ENCODE measurements at places on chromosomes 5 and 9.

GRCh38 chr5:16051246-16051755 is 128.3 kb downstream of the MARCHF11 start:
- no peak for DNase-seq

DNA sequence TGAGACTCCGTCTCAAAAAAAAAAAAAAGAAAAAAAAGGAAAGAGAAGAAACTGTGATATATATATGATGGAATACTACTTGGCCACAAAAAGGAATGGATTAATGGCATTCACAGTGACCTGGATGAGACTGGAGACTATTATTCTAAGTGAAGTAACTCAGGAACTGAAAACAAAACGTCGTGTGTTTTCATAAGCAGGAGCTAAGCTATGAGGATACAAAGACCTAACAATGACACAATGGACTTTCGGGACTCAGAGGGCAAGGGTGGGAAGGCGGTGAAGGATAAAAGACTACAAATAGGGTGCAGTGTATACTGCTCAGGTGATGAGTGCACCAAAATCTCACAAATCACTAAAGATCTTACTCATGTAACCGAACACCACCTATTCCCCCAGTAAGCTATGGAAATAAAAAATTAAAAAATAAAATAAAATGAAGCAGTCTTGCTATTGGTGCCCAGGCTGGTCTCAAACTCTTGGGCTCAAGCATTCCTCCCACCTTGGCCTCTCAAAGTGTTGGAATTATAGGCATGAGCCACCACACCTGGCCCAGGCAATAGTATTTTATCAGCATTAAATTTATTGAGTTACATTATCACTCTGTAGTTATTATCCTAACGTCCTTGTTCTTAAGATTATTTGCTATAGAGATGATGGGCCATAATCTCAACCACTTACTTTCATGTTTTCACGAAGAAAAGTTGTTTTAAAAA is 71.5 kb upstream of the GPBP1 start:
- DNase-seq: no peak

DNA sequence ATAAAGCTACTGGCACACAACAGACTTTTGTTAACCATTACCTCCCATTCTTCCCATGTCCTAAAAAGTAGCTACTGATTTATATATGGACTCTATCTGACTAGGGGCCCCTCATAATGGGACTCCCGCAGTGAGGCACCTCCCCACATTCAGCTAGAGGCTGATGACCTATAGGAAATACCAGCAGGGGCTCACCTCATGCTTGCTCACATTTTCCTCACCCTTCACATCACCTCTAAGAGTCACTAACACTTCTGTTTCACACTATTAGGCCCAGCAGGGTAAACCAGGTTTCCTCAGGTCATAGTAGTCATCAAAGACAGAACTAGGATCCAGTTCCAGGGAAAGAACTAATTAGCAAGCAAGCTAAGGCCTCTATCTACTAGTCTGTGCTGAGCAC is 60.7 kb downstream of the PRELID2 start:
- no peak for DNase-seq

DNA sequence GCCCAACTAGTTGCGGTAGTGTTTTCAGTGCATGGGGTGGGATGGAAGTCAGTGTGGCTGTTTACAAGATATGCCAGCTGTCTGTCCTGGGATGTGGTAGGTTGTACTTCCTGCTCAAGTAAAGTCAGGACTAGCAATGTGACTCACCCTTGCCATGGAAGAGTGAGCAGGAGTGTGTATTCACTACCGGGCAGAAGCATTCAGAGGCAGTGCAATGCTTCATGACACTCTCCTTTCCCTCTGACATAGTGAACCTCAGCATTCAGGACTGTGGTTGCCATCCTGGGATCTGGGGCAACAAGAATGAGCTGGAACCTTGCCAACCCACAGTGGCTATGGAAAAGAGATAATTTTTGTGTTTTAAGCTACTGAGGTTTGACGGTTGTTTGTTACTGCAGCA is 68.9 kb downstream of the BOD1 start:
- no peak for DNase-seq

DNA sequence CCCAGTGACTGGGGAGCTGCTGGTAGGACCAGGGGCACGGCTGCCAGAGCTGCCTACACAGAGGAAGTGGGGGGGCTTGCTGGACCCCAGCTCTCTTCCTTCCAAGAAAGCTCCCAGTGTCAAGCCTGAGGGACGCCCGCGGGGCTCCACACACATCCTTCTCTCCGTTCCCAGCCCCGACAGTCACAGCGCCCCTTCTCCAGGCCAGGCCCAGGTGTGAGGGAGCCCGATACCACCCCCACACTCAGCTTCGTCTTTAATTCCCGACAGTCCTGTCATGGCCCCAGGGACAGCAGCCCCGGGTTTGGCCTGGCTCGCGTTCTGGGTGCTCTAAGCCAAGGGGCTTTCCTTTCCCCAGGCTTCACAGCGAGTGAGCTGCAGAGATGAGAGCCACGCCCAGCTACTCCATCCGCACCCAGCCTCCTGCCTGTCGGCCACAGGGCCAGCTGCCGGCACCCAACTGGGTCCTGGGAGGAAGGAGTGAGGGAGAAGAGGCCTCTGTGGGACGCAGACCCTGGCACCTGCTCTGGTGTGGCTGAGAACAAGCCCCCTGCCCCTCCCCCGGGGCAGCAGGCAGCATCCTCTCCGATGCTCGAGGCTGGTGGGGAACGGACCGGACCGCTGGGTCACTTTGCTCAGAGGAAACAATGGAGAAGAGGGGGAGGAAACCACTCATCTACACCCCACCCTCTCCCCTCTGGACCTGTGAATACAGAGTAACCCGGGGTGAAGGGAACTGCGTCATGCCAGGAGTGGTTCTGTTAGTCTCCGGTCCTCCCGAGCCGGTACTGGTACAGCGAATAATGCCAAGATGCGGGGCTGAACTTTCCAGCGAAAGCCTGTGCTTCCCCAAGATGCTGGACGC is 53.9 kb upstream of the PHYKPL start:
- no peak for DNase-seq

DNA sequence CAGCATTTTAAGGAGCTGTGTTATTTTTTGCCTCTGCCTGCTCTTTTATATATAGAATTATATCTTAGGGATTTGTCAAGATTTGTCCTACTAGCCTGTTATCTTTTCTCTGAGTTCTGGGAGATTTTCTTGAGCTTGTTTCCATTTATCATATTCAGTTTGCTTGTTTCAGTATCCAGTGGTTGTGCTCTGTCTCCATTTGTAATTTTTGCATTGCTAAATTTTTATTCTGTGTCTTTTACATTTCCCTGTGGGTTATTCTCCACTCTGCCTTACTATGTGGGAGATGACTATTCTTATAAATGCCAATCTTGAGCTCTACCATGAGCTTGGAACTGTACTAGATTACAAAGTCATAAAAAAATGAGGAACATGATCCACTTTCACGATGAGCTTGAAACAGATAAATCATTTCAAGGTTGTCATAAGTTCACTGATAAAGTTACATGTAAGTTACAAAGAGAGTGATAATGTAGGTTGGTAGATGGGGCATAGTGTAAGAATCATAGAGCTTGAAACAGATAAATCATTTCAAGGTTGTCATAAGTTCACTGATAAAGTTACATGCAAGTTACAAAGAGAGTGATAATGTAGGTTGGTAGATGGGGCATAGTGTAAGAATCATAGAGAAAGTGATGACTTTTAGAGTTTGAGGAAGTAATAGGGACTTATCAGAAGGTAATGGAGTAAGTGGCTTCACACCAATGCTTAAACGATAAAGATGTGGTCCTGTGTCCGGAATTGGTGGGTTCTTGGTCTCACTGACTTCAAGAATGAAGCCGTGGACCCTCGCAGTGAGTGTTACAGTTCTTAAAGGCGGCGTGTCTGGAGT is 287.3 kb downstream of the ADGRV1 start:
- DNase-seq: no peak

GRCh38 chr9:13033959-13034693 is 245.4 kb downstream of the MPDZ start:
- peak; percentile 13 for DNase-seq

GRCh38 chr5:14234204-14234603 is 91.1 kb downstream of the TRIO start:
- no peak for DNase-seq

DNA sequence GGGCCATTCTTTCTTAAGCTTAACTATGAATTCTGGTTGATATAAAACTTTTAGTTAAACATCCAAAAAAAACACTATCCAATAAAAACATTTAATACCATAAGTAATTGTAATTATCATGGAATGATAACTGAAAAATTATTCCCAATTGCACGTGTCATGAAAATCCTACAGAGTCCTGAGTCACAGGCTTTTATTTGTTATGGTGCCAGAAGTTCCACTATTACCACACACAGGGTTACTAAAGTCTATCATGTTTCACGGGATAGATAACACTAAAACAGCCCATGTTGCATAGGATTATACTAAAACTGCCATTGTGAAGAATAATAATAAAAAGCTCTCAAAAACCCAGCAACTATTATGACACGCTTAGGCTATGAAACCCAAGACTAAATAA is 1381.8 kb downstream of the EFNA5 start:
- no peak for DNase-seq

DNA sequence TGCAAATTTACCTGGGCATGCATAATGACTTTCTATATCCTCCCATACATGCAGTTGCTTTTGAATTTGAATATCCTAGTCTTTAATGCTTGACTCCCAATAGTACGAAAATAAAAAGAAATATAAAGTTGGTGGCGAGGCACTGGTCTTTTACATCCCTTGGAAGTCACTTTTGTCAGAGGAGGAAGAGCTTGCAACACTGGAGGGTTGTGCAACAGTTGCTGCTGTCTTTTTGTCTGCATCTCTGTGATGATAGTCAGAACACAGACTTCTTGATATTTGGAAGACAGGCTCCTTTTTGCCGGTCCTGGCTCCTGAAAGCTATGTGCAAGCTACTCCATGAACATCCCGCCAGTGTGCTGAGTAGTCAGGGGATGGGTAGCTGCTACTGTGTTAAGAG is 16.8 kb upstream of the SGCD start:
- no peak for DNase-seq

- no peak for DNase-seq
These were observed 8.4 kb downstream of the FAM163B start for GRCh38 chr9:133600739-133601138.

GRCh38 chr9:20015427-20015931 is 226.6 kb upstream of the SLC24A2 start:
- no peak for DNase-seq

DNA sequence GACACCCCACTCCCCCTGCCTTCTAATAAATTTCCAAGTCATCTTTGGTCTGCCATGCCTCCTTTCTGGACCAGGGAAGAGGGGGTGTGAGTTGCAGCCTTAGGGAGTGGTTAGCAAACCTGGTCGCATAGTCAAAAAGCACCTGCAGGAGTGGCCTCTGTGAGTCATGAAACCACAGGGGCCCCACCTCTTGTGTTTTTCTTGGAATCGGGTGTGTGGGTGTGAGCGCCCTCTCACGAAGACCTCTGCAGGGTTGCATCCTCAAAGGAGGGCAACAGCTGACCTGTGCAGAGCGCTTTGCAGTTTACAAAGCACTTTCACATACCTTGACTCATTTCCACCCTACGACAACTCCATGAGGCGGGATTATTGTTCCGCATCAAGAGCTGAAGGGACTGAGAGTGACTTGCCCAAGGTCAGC is 36.8 kb upstream of the TEX48 start:
- DNase-seq: no peak

DNA sequence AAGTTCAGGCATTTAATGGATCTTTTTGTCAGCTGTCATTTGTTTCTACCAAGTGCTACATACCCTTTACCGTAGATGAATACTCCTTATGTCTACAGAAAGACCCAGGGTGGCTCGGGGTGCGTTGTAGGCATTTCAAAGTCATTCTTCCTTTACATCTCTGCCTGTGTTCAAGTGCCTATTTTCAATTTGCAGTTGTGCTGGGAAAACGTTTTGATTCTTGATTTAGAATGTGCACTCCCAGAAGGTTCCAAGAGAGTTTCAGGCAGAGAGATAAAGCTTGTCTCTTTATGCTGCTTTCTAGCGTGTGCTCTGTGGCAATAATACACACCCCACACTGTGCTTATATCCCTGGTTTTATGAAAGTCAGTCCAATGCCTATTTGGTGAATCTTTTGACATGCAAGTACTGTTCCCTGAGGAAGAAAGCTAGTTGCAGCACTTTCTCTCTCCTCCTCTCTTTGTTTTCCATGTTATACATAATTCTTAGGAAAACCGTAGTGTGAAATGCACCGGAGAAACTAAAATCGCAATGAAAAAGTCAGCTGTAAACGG is 828.1 kb upstream of the ZNF608 start:
- DNase-seq: no peak

GRCh38 chr9:129138144-129138462 is 26.9 kb downstream of the PTPA start:
- DNase-seq: no peak

DNA sequence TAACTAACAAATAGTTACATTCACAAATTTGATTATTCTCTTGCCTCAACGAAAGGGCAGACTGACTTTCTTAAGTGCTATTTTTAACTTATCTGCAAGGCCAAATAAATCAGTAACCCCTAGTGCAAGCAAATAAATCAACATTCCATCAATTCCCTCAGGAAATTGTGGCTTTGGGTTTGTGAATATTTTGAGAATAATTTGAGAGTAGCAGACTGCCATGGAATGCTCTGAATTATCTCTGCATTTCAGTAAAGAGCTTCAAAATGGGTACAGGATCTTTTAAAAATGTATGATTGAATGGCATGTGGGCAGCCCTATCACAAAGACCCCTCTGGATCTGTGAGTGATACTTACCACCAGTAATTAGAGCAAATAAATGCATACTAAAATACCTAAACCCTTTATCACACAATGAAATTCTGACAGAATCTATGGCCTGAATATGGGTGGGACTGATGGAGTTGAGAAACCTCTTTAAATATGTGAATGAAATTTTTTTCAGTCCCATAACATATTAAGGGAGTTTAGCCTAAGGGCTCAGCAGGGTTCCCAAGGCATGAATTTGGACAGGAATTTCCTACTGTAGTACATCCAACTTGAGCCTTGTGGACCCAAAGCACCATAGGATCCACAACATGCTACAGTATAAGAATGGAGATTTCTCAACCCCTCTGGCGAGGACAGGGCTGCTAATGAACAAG is 92.5 kb upstream of the ITGA2 start:
- DNase-seq: no peak

- DNase-seq: no peak
These were observed 1752.9 kb downstream of the MAT2B start for GRCh38 chr5:165258197-165258771.

- DNase-seq: no peak
These were observed 37.8 kb upstream of the IFNE start for GRCh38 chr9:21519855-21520434.

- DNase-seq: peak; percentile 89
These were observed 33.4 kb upstream of the NCS1 start for GRCh38 chr9:130138791-130139190.

- DNase-seq: no peak
These were observed 5.6 kb downstream of the HOMER1 start for GRCh38 chr5:79508354-79508753.

DNA sequence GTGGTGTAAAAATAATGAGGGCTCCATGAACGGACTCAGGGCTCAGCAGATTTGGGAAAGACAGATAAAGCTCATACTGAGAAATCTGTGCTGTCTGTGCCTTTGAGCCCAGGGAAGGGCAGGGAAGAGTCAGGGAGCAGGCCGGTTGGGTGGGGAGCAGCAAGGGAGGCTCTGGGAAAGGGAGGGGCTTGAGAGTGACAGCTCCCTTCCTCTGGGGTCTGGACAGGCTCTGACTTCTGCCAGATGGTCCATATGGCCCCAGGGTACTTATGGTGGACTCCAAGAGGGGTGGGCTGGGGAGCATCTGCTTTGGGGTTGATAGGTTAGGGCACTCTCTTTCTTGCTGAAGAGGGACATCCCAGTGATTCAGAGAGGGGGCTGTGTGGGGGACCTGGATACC is 2.1 kb downstream of the NPR2 start:
- no peak for DNase-seq

GRCh38 chr5:88142886-88143692 is 125.6 kb downstream of the TMEM161B start:
- no peak for DNase-seq

- DNase-seq: no peak
These were observed 354.1 kb upstream of the RFX3 start for GRCh38 chr9:3879726-3880505.

All from AG04450 (cell line).